ENCODE measurements at places on chromosomes 7 and 10.

- no peak for ATAC-seq
Observed at GRCh38 chr7:40918701-40919271, 784.0 kb downstream of the SUGCT start.

- no peak for ATAC-seq
Observed at GRCh38 chr10:116748041-116748440, 5.7 kb upstream of the HSPA12A start.

GRCh38 chr7:46545790-46546189, 624.7 kb upstream of the IGFBP3 start:
- no peak for ATAC-seq

DNA sequence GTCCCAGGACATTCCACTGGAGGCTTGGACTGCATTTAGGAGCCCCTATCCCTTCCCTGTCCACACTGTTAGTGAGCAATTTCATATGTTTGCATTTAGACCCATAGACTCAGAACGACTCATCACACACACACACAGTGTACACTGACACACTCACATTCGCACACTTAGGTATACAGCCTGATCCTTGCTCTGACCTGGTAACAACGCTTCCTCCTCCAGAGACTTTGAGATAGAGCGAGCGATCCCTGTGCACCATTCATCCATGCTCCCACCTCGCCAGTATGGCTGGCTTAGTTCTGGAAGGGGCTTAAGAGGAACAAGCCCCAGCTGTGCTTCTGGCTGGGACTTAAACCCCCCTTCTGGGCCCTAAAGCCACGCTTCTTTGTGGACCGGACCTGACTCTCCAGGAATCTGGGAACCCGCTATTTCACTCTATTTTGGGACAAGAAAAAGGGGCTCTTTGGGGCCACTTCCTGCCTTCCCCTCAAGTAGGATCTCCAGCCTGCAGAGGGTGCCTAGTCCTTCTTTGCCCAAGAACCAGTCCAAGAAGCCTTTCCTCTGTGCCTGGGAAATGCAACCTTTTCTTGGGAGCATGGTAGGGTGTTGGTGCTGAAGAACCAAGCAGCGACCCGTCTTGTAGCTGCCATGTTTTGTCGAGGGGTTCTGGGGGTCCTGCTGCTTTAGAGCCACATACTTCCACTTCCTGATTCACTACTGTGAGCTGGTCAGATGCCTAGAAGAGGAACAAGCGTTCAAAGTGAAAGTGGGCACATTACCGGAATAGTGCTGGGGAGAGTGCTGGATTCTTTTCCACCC, 1.1 kb upstream of the HOXA13 start:
- ATAC-seq, result no peak

GRCh38 chr7:149569726-149570422, 72.3 kb upstream of the ZNF746 start:
- no peak for ATAC-seq

DNA sequence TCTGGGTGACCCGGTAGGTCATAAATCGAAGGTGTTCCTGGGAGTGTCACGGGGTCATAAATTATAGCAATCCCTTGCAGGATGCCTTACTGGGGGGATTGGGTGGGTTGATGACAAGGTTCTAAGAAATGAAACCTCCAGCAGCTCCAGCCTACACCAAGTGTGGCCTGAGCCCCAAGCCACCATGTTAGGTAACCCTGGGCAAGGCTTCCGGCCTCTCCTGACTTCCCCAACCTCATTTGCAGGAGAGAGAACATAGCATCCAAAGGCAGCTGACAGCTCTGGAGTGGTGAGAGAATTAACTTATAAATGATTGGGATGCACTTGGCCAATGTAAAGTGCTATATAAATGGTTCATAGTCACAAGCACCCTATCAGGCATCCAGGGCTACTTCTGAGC, 52.8 kb upstream of the TMEM273 start:
- ATAC-seq, result no peak

DNA sequence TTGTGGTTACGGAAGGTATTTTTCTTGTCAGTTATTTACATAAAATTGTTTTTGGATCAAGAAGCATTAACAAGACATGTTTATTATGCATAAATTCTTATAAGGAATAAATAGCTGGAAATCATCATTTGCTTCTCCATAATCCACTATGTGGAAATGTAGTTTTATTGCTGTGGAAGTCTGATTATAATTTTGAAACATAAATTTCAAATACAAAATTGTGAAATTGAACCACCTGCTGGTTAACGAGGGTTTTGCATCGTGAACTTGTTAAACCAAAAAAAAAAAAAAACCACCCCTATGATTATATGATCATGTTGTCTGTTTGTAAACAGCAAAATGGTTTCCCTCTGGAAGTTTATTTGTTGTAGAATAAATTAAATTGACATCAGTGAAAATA, 25.9 kb downstream of the ABRAXAS2 start:
- no peak for ATAC-seq

DNA sequence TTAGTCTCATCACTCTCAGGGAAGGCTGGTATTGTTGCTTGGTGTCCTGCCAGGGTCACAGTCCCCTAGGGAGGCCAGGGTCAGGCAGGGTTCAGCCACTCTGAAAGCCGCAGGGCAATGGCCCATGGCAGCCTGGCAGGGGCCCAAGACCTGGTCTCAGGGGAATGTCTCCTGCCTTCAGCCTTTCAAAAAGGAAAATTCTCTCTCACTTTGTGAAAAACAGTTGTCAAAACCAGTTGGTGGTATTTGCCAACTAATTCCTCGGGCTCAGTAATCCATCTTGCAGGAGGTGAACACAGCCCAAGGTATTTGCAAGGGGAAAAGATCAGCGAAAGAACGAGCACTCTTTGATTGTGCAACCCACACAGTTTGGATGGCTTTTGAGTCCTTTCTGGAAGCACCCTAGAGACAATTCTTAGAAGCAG, 101.5 kb downstream of the JCAD start:
- ATAC-seq, result no peak

DNA sequence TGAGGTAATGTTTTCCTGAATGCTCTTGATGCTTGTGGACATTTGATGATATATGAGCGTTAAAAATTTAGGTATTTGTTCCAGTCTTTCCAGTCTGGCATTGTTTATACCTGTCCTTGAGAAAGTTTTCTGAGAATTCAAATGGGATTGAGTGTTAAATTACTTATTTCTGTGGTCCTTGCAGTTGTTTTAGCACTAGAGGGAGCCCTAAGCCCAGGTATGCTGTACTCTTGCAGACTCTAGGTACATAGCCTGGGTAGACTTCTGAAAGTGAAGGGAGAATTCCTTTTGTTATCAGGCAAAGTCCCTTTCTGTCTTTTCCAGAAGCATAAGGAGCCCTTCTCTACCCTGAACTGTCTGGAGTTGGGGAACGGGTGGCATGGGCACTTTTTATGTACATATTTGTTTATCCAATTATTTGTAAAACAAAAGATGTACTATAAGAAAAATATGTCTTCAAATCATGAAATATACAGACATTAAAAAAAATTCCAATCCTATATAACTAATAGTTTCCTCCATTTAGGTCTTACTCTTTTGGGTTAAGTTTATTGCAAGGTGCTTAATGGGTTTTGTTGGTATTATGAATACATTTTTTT, 262.1 kb downstream of the ATRNL1 start:
- ATAC-seq, result peak; percentile 48

DNA sequence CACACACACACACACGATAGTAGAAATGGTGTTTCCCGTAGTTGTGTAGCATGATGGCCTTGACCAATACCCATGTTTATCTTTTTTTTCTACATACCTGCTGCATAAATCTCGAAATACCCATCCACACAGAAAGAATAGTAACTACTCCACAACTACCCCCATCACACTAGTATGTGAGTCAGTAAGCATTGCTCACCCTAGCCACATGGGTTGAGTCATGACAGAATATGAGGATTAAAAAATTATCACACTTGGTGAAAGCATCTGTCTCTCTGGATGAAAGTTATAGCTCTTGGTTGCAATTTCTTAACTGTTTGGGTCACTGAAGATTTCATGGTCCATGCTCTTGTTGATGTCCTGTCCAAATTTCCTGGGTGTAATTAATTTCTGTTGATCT, 103.4 kb upstream of the MDFIC start:
- ATAC-seq, result no peak

DNA sequence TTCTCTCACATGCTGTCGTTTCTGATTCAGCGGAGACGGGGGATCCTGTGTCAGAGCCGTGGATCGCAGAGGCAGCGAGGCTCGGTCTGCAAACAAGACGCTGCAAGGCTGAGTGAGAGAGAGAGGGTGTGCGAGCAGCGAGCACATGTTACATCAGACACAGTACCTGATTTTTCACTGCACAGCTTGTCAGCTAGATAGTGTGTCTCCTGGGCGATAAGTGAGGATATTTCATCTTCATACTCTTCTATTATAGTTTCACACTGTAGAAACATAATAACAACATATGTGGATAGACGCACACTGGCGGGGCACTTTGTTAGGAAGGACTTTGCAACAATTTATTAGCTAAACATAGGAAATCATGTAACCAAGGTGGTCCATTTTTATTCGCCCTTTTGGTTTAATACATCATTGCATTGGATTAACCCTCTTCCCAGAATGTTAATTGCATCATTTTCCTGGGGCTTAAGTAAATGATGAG, 39.5 kb downstream of the CNPY1 start:
- ATAC-seq, result no peak

- no peak for ATAC-seq
Observed at GRCh38 chr10:35503578-35503977, 101.6 kb upstream of the GJD4 start.

DNA sequence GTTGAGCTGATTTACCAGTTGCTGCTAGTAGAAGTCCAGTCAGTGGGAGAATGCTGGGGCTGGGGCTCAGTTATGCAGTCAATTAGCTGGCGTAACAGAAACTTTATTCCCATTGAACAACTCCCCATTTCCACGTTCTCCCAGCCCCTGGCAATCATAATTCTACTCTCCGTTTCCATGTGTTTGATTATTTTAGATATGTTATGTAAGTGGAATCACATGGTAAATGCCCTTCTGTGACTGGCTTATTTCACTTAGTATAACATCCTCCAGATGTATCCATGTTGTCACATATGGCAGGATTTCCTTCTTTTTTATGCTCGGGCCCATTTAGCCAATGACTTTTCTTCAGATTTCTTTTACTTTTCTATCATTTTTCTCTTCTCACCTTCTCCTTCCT, 61.1 kb upstream of the EXOC4 start:
- ATAC-seq, result no peak

GRCh38 chr10:110852255-110852896, 19.4 kb upstream of the PDCD4 start:
- peak; percentile 47 for ATAC-seq

GRCh38 chr7:41817386-41817785, 114.5 kb upstream of the INHBA start:
- ATAC-seq, result peak; percentile 61

DNA sequence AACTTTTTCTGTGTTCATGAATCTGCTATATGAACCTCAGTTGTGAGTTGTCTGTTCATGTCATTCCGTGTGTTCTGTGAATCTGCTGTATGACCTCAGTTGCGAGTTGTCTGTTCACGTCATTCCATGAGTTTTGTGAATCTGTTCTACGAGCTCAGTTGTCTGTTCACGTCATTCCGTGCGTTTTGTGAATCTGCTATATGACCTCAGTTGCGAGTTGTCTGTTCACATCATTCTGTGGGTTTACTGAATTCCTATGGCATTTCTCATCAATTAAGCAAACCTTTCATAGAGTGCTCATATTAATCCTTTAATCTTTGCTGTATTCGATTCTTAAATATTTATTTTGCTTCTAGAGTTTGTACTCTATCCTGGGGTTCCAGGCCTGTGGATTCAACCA, 150.6 kb downstream of the DIP2C start:
- ATAC-seq, result no peak

DNA sequence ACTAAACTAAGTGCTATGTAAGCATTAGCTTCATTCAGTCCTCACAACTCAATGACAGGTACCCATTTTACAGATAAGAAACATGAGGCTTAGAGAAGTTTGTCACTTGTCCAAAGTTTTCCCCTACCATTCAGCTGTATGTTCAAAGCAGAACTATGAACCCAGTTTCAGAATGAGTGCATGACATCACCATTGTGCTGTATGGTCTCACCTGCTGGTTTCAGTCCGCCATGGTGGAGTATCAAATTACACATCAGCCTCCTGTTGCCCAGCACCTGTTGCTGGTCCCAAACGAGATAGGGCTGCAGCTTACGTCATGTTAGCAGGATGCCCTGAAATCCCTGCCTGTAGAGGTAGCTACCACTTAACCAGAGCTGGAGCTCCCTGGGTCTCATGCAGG, 95.0 kb downstream of the DYNC1I1 start:
- ATAC-seq, result peak; percentile 35

DNA sequence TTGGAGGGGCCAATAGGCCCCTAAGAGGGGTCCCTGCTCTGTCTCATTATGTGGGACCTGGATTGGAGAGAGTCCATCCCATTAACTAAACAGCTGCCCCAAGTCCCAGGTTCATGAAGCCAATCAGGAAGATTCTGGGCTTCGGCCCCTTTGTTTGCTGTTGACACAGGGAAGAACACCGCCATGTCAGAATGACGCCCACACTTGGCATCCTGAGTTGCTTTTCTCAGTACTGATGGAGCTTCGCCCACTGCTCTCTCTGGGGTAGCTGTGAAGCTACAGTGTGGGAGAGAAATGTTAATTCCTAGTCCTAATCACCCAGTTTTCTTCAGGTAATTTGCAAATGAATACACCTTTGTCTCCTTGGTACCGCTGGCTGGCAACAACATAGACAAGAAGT, 264.7 kb downstream of the GLRX3 start:
- ATAC-seq, result no peak

GRCh38 chr7:29204491-29205272, 10.1 kb downstream of the CHN2 start:
- ATAC-seq, result no peak

DNA sequence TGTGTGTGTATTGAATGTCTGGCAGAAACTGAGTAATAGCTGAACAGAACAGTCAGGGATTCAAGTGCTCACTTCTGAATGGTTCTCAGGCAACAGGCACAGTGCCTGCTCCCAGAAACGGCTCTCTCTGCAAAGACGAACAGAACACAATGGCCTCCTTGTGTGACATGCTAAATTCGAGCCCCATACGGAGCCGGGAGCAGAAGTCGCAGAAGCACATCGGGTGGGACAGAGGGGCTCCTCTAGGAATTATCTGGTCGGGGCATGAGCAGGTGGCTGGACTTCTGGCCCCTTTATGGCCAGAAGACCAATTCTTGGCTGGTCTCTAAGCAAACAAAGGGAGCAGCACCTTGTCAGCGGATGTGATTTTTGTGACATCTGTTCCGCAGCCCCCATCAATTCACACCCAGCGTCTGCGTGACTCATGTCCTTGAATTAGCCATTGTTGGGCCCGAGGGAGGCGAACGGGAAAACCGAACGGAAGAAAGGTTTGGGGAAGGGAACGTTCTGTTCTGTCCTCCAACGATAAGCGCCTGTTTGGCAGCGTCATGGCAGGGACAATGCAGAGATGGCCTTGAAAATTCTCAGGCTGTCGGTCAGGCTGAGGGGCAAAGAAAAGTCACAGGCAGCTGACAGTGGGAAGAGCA, 47.3 kb upstream of the NPTX2 start:
- ATAC-seq, result no peak
